Inflammatory macrophage (primary cell): ENCODE measurements at places on chromosomes 1 and 21.
A peak's percentile ranks its signal among the peaks of the same experiment; 100 is the strongest.

DNA sequence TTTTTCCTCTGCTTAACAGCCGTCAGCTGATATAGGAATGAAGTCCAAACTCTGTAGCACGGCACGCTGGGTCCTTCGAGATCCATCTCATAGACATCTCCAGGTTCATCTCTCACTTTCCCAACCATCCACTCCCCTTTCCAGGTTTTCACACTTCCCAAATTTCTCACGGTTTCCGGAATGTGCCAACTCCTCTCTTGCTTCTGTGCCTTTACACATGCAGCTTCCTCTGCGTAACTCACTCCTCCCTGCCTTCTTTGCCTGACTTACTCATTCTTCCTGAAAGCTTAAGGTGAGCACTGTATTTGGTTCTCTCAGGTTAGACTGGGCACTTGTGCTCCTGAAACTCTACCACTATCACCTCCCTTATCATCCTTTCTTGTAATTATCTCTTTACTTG is 168.4 kb downstream of the PCNX2 start:
- DNase-seq: no peak

GRCh38 chr21:42661688-42662429 is 8.4 kb downstream of the PDE9A start:
- DNase-seq: no peak

DNA sequence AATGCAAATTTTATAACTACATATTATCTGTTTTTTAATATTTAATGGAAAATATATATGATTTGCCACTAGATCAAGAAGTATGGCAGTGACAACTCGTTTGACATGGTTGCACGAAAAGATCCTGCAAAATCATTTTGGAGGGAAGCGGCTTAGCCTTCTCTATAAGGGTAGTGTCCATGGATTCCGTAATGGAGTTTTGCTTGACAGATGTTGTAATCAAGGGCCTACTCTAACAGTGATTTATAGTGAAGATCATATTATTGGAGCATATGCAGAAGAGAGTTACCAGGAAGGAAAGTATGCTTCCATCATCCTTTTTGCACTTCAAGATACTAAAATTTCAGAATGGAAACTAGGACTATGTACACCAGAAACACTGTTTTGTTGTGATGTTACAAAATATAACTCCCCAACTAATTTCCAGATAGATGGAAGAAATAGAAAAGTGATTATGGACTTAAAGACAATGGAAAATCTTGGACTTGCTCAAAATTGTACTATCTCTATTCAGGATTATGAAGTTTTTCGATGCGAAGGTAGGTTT is 556 bp downstream of the IFI44 start:
- peak; percentile 24 for DNase-seq

GRCh38 chr1:8628606-8629005 is 188.8 kb downstream of the RERE start:
- no peak for DNase-seq

DNA sequence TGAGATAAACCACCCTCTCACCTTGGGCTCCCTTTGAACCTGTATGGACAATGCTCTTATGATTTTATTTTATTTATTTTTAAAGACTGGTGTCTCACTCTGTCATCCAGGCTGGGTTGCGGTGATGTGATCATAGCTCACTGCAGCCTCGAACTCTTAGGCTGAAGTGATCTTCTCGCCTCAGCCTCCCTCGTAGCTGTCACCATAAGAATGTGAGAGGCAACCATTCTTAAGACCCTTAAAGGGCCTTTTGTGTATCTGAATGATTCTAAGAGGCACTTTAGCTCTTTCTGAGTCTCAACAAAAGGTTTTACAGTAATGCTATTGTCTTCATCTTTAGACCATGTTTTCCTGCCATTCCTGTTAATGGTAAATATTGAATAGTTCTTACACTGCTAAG is 67.0 kb downstream of the IVNS1ABP start:
- no peak for DNase-seq

- no peak for DNase-seq
These were observed 33.2 kb downstream of the KCNK1 start for GRCh38 chr1:233647073-233647472.

GRCh38 chr1:9494936-9495758 is 44.1 kb upstream of the SLC25A33 start:
- DNase-seq: peak; percentile 56

DNA sequence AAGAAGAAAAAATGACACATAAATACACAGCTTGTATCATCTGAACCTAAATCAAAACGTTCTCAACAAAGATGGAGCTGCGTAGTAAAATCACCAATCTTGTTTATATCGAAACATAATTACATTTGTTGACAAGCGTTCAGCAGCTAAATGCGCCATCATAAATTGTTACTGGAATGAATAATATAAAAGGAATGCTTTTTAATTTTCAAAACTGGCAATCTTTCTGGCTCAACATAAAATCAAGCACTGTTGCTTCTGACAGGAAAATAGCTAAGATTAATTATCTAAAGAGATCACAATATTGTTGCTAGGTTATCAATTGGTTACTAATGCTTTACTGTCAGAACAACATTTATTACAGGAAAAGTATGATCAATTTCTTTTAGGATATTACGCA is 181.5 kb downstream of the GPATCH2 start:
- DNase-seq: no peak

GRCh38 chr1:115246526-115246925 is 91.5 kb downstream of the NGF start:
- DNase-seq: no peak

DNA sequence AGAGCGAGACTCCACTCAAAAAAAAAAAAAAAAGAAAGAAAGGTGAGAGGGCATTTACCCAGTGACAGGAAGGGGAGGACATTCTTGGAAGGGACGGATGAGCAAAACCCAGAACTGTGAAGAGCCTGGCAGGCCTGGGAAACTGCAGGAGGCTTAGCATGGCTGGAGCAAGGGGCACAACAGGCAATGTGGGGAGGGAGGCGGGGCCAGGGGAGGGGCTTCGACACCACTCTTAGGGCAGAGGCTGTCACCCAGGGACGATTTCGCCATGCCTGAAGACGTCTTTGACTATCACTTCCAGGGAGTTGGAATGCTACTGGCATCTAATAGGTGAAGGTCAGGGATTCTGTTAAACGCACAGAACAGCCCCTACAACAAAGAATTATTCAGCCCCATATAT is 184.0 kb downstream of the HUNK start:
- no peak for DNase-seq

GRCh38 chr21:28627691-28628090 is 365.0 kb downstream of the LTN1 start:
- DNase-seq: no peak

DNA sequence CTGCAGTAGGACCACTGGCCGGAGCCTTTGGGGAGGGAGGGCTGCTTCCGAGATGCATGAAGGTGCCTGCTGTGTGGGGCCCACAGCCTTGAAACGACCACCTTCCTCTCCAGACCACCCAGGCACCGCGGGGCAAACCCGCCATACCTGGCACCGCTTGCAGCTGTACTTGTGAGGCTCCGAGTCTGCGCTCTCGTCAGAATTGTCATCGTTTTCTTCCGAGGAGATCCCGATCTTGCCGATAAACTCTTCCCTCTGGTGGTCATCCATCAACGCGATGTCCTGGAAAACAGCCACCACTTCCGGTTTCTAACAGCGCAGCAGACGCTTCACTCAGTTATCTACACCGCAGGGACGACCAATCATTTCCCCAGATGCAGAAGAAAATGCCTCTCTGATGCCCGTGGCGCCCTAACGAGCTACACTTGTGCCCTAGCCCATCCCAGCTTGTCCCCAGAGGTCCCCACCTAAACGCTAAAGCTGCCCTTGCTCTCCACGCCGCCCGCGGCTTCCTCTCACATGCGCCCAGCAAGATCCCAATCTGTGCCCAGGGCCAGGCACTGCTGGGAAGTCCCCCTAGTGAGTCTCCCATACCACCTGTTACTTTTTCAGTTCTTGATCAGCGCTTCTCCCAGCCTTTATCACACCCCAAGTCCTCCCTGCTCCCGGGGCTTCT is 55.0 kb upstream of the RIPK4 start:
- DNase-seq: no peak
